ENCODE measurements at places on chromosomes 4 and X. TPM values are rescaled to one million over a fixed set of nuclear protein-coding genes. Genes with fewer than 3 reads are reported as not detected.

DNA sequence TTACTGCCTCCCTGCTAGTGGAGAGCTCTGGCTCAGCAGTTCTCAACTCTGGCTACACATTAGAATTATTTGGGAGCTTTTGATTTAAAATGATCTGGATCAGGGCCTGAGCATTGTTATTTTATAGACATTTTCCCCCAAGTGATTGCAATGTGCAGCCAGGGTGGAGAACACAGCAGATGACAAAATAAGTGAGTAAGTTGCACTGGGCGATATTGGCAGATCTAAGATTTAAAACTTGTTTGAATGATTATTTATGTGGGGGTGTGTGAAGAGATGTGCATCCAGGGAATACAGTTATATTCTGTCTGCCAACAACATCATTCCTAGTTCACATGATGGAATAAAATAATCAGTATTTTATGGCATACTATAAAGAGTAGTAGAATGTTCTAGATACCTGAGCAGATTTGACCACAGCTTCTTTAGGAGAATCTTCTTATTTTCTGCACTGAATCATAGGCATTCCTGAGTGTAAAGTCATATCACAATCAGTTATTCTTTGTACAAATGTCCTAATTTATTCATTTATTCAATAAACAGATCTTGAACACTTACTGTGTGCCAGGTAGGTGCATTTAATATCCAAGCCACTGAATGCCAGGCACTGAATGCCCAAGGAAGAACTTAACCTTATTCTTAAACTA is 123.9 kb downstream of the UCHL1 start:
- DNase-seq, result no peak

DNA sequence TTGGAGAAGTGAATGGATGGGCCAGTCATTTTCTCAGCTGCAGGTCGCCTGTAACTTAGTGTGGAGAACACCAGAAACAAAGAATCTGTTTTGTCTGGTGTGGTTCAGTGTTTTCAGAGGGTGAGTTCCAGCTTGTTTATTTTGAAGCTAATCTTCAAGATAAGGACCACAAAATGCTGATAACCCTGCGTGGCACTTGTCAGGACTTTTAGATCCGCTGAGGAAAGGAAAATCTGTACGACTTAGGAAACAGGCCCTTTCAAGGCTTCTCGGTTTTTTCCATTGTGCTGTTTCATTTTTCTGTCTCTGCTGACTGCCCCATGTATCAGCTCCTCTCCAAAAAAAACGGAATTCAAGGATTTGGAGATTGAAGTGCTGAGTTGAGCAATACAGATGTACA is 8.7 kb upstream of the ANAPC4 start:
- no peak for DNase-seq

GRCh38 chr4:185504098-185505047 is 30.9 kb downstream of the PDLIM3 start:
- DNase-seq, result peak; percentile 60

- DNase-seq, result peak; percentile 3
Measured at GRCh38 chrX:144335402-144335801, 451.5 kb downstream of the UBE2NL start.

NPFFR2 gene
- total RNA-seq, result not detected

FRMD7 gene
- total RNA-seq, result not detected

DNA sequence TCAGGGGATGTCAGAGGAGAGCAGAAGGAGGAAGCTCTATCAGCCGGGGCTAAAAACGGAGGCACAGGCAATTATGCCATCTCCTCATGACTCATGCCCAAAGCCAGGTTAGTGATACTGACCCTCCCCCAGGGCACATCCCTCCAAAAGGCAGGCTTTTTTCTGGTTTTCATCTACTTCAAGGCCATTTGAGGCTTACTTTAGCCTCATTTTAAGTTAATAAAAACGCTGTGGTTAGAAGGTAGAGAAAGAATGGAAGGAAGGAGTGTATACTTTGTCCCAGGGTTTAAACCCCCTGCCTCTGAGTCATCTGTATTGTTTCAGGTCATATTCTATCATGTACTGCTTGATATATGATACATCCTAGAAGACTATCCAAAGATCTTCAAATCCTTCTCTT is 89.7 kb upstream of the NDP start:
- no peak for DNase-seq

DNA sequence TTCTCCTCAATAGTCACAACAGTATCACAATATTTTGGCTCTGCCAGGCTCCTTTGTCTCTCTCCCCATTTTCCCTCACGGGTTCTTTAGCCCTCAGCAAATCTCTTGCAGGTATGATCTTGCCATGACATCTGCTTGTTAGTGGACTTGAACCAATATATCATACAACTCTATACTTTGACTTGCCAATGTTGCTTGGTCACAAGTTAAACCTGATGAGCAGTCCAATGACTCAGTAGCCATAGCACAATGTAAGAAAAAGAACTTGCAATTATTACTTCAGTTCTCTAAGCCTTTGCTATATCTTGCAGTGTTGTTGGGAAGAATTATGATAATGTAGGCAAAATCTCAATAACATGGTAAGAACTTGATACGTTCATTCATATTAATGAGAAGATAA is 174.6 kb upstream of the NRK start:
- no peak for DNase-seq

DNA sequence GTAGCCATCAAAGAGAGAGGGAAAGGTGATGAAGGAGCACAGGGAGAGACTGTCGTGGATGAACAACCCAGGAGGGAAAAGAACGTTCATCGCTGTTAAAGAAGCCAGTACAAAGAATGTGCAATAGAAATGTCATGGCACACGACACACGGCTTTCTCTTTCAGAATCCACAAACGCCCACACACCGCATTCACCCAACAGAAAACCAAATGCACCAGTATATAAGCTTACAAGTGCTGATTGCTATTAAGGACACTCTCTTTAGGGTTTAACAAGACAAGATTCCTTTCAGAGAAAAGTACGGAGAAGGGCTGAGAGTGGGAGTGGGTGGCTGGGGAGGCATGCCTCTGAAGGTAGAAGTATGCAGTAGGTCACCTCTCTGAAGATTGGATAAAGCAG is 80.2 kb downstream of the C4orf51 start:
- no peak for DNase-seq

- DNase-seq, result no peak
Measured at GRCh38 chr4:55386073-55386472, 9.7 kb upstream of the TMEM165 start.

DNA sequence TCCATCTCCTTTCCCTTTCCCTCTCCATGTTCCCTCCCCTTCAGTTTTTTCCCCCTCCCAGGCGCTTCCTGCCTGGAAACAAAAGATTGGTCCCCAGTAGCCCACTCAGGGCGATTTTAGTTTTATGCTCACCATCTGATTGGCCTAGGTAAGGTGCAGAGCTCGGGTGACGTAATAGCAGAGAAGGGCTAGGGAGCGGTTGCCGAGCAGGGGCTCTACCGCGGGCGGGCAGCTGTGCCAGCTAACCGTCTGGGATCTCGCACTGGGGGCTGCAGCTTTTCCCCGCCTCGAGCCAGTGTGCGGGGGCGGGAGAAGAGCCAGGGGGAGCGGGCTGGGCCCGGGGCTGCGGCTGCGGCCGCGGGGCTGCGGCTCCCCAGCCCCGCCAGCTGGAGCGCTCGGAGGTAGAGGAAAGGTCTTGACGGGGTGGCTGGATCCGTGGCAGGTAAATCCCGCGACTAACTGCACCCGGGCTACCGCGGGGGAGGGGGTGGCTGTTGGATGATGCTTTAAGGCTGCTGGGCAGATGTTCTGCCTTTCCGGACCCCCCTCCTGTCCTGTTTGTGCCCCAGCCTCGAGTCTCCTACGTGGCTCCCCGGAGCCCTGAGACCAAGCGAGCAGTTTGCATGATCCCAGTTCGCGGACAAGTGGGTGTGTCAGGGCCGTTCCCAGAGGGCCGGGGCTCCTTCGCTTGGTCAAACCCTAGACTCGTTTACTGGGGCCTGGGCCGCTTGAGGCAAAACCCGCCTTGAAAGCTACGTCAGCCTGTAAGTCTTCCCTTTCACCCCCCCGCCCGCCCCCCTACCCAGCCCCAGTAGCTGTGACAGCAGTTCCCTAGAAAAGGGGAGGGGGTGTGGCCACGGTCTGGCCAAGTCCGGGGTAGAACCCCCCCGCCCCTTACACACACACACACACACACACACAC is at the start of gene PAK3:
Gene PAK3 (plus strand): TSS at position 218 of the 922 bp plus-strand sequence. CDS start 26,913 bp downstream, outside the sequence.
- no peak for DNase-seq

Measured in HT-29 (cell line).